ENCODE measurements at places on chromosomes 7 and 10.

DNA sequence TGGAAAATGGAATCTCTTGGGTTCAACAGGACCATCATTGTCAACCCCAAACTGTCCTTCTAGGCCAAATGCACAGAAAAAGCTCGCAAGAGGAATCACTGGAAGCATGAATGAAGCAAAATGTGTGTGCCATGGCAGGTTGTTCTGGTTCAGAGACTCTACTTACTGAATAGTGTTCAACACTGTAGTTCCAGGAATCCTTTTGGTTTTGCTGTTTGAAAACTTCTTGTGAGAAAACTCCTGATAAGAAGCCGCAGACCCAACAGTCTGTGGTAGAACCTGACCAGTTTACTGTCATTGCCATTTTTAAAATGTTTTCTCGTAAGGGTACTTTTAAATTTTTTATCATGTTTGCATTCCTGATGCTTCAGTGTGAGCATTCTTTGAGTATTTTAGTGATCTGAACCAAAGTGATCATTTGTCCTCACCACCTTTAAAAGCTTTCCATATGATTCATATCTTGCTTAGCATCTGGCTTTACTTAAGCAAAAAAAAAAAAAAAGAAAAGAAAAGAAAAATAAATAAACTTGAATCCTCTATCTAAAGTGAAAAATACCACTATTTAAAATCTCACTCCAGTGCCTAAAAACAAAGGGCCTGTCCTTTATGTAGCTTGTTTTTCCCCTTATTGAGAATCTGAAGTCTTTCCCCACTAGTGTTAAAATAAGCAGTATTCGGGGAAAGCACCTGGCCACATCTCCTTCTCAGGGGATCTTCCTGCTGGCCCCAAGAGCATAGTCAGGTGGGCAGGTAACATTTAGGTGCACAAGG, 92.4 kb downstream of the WNT2 start:
- DNase-seq: no peak

- DNase-seq: no peak
These were observed 77.1 kb downstream of the MPLKIP start for GRCh38 chr7:40057292-40057691.

- no peak for DNase-seq
These were observed 224.3 kb downstream of the MDFIC start for GRCh38 chr7:115146148-115146547.

DNA sequence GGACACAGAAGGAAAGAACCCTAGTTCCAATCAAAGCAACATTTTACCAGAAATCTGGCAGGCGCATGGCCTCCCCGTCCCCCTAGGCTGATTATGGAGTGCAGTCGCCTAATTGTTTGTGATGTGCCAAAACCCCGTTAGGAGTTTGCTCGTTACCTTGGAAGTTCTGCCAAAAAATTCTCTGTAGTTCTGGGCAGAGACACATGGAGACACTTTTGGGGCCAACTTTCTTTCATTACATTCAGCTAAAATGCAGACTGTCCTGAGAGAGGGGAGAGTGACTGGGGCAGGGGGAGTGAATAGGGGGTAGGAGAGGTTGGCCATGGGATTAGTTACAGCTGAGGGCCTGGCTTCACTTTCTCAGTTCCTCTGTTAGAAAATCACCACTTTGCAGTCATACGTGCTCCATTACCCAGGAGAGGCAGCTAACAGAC, 158.0 kb upstream of the NPVF start:
- DNase-seq: no peak

GRCh38 chr7:147432576-147432975, 1158.0 kb upstream of the C7orf33 start:
- DNase-seq: no peak

DNA sequence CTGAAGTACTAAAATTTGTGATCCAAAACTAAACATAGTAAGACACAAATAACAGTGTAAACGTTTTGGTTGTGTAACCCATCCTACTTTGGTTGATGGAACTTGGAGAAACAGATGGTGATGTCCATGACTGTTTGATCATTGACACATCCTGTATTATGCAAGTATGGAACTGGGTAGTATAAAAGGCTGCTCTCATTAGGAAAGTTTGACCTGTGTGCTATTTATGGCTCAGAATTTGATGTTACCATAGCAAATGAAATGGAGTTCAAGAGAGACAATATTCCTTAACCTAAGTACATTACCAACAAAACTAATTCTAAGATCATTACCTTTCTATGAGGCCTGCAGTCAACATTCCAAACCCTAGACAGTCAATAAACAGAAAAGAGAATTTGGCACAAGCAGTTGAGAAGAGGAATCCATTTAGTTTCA, 39.9 kb downstream of the DKK1 start:
- no peak for DNase-seq

DNA sequence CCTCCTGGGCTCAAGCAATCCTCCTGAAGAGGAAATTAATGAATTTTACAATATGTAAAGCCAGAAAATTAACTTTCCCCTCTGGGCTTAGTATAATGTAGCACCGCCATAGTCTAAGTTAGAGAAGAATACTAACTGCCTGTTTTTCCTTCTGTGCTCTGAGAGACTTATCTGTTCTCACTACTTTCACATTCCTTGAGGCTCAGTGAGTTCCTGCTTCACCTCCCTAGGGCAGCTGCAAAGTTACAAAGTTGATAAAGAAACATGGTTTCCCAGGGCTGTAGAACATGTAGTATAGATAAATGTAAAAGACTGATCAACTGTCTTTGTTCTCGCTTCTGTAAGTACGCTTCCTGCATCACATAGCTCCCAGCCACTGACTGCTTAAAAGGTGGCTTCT, 16.0 kb upstream of the OLAH start:
- DNase-seq: no peak

GRCh38 chr7:119281181-119281846, 991.7 kb upstream of the KCND2 start:
- DNase-seq: no peak

DNA sequence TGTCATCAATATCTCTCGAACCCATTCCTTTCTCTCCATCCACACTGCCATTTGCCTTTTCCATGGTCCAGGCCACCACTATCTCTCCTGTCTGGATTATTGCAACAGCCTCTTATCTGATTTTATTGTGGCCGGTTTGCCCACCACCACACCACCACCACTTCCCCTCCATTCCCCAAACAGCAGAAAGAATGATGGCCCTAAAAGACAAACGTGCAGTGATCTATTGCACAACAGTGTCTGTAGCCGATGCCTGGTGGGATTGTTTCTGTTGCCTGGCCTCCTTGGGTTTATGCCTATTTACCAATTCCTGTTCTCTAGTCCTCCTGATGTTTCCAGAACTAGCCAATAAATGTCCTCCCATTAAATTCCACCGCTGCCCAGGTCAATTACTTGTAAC, 10.2 kb upstream of the ST8SIA6 start:
- no peak for DNase-seq

DNA sequence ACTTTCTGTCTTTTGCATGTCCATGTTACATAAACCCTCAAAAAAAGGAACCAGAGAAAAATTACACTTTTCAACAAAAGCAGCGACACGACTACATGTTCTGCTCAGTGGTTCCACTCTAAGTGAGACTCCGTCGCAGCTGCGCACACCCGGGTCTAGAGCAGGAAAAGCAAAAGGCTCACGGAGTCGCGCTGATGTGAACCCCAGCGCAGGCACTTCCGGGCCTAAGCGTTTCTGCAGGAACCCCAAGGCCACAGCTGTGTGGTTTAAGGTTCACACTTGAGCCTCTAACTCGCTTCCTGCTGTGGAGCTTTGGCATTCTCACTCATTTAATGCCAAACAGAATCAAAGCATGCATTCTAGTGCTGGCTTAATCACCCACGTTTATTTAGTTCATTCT, 240.3 kb downstream of the DNAJB6 start:
- DNase-seq: no peak

DNA sequence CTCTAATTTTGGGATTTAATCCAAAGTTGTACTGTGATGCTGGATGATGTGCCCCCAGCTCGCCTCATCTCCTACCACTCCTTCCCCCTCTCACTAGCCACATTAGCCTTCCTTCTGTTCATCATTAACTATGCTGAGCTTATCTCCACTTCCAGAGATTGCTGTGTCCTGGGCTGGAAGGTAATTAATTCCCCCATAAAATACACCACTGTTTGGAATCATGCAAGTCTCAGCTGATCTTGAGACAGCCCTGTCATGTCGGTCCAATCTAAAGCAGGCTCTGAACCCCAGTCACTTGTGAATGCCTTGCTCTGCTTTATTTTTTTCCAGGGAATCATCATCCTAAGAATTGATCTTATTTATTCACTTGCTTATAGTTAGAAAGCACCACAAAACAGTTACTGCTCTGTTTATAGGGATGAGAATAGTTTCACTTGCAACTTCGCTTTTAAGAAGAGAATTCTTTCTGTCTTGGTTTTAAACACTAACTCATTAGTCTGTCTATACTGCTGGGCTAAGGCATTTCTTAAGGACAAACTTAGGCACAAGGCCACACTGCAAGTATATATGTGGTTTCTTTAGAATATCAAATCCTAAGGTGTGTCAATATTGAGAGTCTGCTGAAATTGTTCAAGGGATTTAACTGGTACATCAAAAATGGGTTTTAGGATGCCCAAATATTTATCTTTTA, 341.1 kb upstream of the SEMA3A start:
- DNase-seq: no peak

DNA sequence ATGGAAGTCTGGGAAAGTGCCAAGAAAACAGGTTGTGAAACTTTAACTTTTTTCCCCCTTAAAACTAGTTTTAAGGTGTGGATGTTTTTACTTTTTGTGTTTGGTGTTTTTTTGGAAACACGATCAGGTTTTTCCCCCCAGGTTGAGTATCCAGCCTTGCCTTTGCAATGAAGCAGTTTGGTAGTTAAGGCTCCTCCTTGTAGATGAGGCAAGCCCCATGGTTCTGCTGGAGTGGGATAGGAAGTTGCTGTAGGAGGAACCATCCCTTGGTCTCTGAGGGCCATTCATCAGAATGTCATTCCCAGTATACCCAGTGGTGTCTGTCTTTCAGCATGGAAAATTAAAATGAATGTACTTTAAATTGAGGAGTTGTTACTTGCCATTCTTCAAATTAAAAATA, 2.7 kb downstream of the CUL1 start:
- DNase-seq: no peak

DNA sequence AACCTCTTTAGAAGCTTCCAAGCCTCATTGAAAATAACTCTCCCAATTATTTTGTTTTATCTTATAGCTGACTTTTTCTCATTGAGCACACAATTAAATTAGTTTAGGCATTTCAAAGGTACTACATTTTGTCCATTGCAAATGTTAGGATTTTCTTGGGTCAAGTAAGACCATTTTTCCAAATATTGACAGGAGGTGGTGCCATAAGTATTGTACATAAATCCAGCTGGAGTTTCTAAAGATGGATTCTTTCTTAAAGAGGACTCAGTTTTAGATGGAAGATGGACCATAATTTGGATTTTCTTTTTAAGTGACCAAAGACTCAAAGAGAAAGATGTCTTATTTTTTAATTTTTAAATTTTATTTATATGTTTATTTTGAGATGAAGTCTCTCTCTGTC, 12.3 kb upstream of the OPN4 start:
- DNase-seq: no peak

DNA sequence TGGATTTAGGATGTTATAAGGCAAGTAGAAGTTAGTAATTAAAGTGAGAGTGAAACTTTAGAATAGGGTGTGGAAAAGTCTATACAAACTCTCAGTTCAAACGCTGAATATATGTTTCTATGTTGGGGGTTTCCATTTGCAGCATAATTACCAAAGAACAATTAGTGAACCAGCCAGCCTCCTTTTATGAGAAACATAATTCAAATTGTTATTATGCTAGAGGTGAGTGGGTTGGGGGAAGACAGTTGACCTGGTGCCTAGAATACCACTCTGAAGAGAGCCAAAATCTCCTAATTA, 435.8 kb downstream of the MDFIC start:
- no peak for DNase-seq

DNA sequence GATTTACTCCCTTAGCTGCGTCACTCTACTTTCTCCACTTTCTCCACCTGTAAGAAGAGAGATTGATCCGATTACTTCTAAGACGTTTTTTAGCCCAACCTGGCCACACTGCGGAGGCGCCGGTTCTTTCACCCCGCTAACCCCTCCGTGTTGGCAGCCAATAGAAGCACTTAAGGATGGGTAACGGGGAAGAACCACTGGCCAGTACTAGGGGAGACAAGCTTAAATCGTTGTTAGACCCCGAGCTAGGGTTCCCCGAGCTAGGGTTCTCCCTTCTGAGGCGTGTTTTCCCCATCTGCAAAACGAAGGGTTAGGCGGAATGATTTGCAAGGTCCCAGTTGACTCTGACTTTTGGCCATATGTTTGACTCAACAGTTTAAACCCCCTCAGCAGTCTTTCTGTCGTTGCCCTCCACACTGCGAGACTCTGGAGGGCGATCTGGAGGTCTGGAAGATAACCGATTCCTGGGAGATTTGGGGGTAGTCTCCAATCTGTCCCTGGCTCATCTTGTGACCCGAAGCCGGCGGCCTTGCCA, 644 bp downstream of the UMAD1 start:
- no peak for DNase-seq

- DNase-seq: no peak
These were observed 370.8 kb upstream of the LRRTM3 start for GRCh38 chr10:66555061-66555460.

- no peak for DNase-seq
These were observed 116.0 kb upstream of the ANKRD1 start for GRCh38 chr10:91036807-91037411.

GRCh38 chr10:116798859-116799258, 50.4 kb upstream of the ENO4 start:
- DNase-seq: no peak

- DNase-seq: no peak
These were observed 27.3 kb downstream of the DENND11 start for GRCh38 chr7:141674702-141675101.

- no peak for DNase-seq
These were observed 72.6 kb downstream of the USP6NL start for GRCh38 chr10:11538834-11539190.

GRCh38 chr10:113504423-113504822, 48.4 kb upstream of the HABP2 start:
- no peak for DNase-seq

- no peak for DNase-seq
These were observed 59.8 kb downstream of the SLC16A12 start for GRCh38 chr10:89475591-89475998.

- DNase-seq: no peak
These were observed 11.0 kb downstream of the AGBL3 start for GRCh38 chr7:134997214-134997885.

- no peak for DNase-seq
These were observed 12.3 kb downstream of the RPA3 start for GRCh38 chr7:7706101-7706511.

DNA sequence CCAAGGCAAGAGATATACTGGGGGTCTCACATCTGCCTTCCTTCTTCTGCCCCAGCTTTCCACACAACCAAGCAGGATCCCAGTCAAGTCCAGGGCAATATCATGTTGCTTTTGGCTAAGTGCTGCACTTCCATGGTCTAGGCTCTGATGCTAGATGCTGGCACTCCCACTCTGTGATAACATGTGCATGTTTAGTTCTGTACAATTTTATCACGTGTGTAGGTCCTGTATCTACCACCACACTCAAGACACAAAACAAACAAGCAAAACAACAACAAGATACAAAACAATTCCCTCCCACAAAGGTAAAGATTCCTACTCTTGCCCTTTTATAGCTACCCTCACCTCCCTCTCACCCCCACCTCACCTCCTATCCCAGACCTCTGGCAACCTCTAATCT, 105.6 kb upstream of the HABP2 start:
- no peak for DNase-seq
